ENCODE measurements at places on chromosomes 4 and X.

DNA sequence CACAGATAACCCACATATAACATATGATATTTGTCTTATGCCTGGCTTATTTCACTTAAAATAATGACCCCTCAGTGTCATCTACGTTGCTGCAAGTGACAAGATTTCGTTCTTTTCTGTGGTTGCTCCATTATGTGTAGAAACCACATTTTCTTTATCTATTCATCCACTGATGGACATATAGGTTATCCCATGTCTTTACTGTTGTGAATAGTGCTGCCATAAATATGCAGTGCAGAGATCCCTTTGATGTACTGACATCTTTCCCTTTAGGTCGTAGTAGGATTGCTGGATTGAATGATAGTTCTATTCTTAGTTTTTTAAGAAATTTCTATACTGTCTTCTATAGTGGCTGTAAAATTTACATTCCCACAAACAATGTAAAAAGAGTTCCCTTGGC lies 135.8 kb downstream of the TET2 start:
- no peak for DNase-seq

- DNase-seq = no peak
These were observed 33.0 kb downstream of the NOP14 start for GRCh38 chr4:2930135-2930757.

DNA sequence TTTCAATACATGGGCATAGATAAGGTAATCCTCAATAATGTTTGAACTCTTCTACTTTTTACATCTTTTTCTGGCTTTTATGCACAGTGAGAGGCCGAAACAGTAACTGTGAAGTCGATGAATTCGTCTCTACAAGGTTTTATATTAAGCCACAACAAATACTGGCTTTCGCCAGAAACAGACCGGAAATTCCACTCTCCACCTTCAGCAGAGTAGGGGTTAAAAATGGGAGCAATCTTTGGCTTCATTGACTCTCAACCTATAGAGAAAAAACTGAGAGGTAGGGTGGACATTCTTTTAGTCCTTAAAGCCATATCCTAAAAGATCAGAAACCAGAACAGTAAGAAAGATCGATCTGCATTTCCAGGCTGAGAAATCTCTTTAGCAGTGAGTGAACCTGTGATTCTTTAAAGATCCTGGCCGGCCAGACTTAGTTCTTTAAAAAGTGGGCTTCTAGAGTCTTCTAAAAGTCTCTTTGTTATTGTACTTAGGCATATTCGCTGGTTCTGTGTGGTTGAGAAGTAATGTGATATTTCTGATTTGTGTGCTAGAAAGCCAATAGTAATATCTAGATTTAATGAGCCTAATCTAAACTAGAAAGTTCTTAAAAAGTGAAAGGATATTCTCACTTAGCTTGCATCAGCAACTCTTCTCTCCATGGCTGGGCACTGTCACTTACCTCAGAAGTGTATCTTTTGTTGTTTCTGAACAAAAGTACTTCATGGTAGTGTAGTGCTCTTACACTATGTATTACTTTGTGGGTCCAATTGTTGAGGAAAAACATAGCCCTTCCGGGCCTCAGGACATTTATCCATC lies 2.0 kb downstream of the HSPA4L start:
- DNase-seq = no peak

DNA sequence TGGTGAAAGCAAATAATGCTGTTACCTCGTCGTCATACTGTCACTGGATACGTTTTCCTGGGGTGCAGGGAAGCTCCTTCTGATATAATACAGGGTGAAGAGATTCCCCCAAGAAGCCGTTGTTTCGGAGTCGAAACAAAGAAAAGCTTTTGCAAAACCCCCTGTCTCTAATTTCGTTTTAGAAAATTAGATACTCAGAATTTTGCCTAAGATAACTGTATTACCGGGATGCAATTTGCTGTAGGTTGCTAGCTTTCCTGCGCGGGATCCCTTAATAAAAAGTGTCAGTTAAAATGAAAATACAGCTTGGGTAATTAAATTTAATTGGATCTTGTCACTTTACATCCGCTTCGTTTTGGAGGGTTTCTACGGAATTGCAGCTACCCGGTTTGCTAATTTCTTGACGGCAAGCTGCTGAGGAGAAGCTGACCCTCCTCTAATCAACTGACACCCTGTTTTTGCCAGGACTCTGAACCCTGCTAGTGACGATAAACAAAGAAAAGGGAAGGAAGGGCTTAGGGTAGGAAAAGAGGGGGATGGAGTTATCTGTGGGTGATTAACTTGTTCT lies 174.6 kb downstream of the SHOX start:
- DNase-seq = no peak

GRCh38 chrX:72114807-72115206 lies 16.9 kb downstream of the RTL5 start:
- DNase-seq = no peak

- DNase-seq = no peak
These were observed 10.4 kb downstream of the TMSB4X start for GRCh38 chrX:12985331-12985730.

DNA sequence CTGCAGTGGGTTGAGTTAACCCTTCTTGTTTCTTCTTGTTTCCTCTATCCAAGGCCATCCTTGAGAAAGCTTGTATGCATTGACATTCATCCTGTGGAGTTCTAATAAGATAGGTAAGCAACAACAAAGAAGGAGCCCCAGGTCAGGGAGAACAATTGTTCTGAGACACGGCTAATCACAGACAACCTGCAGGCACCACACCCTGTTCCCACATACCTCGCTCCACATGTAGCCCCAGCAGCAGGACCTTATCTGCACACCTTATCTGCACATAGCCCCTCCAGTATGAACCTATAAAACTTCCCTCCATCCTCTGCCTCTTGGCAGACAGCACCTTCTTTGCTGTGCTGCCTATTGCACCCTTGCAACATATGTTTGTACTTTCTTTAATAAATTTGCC lies 129.1 kb downstream of the MSL3 start:
- DNase-seq = no peak

DNA sequence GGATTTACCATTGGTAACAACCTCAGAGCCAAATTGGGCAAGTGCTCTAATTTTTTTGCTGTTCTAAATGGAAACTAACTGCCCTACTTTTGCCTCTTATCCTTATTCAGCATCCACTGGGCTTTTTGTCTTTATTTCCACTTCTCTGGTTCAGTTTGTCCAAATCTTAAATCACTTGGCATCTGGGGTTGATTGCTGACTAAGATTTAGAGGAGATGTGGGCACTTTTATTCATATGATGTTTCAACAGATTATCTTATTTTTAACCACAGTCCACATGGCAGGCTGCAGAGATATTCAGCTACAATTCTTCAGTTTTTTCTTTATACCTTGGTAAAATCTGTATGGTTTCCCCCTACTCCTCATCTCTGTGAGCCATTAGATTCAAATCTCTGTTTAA lies 1161.4 kb upstream of the PCDH7 start:
- no peak for DNase-seq

- DNase-seq = no peak
These were observed 3.2 kb downstream of the FRMPD4 start for GRCh38 chrX:12141511-12141910.

GRCh38 chr4:90130076-90130475 lies 2.9 kb downstream of the CCSER1 start:
- DNase-seq = no peak

DNA sequence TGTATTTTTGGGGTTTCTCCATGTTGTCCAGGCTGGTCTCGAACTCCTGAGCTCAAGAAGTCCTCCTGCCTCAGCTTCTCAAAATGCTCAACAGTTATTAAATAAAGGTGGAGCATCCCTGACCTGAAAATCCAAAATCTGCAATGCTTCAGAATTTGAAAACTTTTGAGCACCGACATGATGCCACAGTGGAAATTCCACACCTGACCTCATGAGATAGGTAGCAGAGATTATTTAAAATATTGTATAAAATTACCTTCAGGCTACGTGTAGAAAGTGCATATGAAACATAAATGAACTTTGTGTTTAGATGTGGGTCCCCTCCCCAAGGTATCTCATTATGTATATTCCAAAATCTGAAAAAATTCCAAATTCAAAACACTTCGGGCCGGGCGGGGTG lies 42.7 kb upstream of the PDGFRA start:
- no peak for DNase-seq

DNA sequence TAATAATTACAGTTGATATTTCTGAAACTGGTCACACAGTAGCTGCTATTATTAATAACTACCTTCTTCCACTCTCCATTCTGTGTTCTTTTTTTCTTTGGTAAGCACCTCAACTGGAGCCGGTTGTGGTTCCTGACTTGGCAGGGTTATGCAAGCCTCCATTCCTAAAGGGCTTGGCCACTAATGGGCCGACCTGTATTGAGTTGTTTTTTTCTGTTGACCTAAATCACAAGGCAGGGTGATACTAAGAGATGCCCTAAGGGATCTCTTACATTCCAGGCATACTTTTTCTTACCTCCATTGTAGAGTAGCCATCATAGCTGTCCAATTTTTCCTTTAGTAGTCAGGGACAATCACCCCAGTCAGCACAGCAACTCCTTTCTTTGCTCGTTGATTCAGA lies 1295.8 kb upstream of the ADGRL3 start:
- no peak for DNase-seq

DNA sequence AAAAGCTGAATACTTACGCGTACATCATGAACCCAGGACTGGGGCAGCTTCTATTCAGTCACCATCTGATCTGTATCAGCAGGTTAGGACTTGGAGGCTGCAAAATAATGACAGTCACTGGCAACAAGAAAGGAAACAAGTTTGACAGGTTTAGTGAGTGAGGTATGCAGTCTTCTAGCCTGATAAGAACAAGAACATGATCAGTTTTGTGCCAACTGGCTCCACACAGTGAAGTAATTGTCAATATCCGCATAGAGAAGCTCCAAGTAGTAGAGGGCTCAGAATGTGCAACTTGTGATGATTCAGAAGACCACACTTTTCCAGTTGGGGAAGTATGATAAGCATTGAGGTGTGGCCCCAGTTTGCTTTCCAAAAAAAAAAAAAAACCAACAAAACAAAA lies at the start of gene TMPRSS11F:
Gene TMPRSS11F, minus strand, starts transcription at position 77 of the 400 bp plus-strand sequence. Its CDS starts 49 bp downstream, at position 28.
- no peak for DNase-seq

GRCh38 chrX:93791304-93791703 lies 117.3 kb downstream of the FAM133A start:
- DNase-seq = no peak

Measured in activated CD4-positive, alpha-beta T cell treated with anti-CD3 and anti-CD28 coated beads, Interleukin-10, Interleukin-2, amounts not matched to agents 100 ng/mL and 50 ng/mL, durations not matched to agents 16 hours and 8 hours (primary cell).